SK-N-SH treated with all-trans-retinoic acid at 6 μM for 48 hours (cell line): ENCODE measurements at places on chromosomes 4 and X.

- no peak for ATAC-seq
Observed at GRCh38 chr4:107133965-107134653, 98.0 kb upstream of the DKK2 start.

GRCh38 chr4:115233600-115233999 is 120.2 kb upstream of the NDST4 start:
- no peak for ATAC-seq

- peak; percentile 91 for ATAC-seq
Observed at GRCh38 chrX:103356130-103356798, at the start of gene TCEAL9. TCEAL9 (plus strand) TSS chrX:103356506; CDS start chrX:103357685, 1,179 bp downstream.

- ATAC-seq = peak; percentile 55; the same call in 2 of the 3 replicates
Observed at GRCh38 chr4:10403633-10404445, 53.4 kb downstream of the ZNF518B start.

- no peak for ATAC-seq
Observed at GRCh38 chr4:126106658-126107057, 791.9 kb downstream of the FAT4 start.

DNA sequence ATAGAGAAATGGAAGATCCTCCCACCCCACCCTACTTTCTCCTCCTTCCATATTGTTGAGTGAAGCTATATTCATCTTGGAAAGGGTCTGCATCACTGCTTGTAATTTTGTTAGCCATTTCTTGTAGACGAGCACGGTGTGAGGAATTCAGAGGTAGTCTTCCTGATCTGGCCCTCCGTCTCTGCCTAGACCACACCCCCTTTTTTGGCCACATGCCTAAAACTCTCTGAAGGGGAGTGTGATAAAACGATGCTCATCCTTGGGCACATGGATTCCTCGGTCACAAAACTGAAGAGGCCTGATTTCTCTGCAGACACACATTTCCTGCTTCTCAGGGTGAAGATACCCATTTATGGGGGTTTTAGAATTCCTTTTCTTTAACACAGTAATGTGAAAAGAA is 182.8 kb downstream of the LARP7 start:
- ATAC-seq = no peak

DNA sequence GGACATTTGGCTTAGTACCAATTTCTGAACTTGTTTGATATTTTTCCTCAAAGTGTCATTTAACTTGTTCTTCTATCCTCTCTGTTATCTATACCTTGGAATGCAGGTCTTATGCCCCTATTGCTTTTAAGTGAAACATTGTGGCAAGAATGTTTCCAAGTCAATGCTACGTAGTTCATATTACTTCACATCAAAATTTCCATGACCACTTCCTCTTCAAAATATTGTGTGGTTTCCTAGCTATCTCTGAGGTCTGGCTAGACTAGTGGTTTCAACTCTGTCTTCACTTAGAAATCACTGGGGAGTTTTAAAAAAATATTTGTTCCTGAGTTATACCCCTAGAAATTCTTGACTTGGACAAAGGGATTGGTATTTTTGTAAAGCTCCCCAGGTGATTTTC is 20.2 kb upstream of the RASGEF1B start:
- ATAC-seq = no peak

DNA sequence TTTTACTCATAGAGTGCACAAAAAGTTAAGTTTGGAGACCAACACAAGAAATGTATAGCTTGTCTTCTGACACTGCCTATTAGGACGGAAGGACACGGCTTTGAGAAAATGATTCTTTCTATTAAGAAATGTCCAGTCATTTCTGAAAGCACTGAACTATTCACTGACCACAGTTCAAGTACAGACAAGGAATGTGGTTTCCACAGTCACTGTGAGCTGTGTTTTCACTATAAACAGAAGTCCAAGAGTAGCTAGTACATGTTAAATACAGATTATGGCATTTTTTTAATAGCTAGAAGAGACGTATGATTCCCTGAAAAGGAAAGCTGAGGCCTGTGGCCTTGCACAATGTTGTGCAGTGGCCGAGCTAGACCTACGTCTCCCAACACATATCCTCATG is 115.1 kb upstream of the GPM6A start:
- ATAC-seq = no peak

DNA sequence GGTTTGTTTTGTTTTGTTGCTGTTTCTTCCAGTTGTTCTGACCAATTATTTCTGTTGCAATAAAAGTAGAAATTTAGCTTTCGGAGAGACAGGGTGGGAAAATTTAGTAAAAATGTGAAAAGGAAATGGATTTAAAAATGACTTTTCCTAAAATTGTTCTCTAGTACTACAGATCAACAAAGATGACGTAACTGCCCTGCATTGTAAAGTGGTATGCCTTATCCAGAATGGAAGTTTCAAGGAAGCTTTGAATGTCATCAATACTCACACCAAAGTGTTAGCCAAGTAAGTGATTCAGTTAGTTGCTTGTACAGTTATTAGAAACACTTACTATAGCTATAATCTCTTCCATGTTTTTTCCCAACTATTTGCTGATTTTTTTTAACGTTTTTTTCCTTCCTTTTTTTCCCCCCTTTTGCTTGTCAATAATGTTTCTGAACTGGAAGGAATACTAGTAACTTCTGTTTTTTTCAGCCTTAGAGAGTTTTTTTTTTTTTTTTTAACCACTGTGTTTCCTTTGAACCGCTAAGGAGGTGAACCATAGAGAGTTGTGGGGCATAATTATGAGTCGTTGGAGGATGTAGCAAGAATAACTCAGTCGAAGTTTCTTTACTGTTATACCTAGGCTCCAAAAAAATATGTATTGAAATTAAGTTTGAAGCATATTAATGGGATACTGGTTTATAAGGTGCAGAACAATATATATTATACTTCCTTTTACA is 2.2 kb downstream of the SRP72 start:
- no peak for ATAC-seq

DNA sequence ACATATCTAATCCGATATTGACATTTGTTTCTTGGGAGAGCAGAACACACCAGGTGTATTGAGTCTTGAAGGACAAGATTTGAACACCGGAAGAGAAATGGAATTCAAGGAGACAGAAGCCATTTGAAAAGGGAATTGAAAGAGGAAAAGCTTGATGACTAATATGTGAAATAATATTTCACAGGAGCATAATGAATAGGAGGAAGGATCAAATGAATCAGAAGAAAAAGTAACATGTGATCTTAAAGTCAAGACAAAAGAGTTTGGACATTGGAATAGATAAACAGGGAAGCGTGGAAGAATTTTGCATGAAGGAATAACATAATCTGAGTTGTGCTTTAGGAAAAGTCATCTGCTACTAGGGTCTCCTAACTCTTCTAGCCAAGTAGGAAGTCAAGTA is 145.5 kb upstream of the PDHA2 start:
- no peak for ATAC-seq

DNA sequence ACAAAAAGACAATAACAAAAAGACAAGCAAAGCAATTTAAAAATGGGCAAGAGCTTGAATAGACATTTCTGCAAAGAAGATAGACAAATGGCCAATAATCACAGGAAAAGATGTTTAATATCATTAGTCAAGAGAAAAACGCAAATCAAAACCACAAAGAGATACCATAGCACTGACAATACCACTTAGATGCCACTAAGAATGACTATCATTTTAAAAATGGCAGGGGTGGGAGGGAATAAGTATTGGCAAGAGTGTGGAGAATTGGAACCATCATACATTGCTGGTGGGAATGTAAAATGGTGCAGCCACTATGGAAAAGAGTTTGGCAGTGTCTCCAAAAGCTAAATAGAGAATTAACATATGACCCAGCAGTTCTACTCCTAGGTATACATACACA is 15.1 kb upstream of the EXOC1 start:
- no peak for ATAC-seq

DNA sequence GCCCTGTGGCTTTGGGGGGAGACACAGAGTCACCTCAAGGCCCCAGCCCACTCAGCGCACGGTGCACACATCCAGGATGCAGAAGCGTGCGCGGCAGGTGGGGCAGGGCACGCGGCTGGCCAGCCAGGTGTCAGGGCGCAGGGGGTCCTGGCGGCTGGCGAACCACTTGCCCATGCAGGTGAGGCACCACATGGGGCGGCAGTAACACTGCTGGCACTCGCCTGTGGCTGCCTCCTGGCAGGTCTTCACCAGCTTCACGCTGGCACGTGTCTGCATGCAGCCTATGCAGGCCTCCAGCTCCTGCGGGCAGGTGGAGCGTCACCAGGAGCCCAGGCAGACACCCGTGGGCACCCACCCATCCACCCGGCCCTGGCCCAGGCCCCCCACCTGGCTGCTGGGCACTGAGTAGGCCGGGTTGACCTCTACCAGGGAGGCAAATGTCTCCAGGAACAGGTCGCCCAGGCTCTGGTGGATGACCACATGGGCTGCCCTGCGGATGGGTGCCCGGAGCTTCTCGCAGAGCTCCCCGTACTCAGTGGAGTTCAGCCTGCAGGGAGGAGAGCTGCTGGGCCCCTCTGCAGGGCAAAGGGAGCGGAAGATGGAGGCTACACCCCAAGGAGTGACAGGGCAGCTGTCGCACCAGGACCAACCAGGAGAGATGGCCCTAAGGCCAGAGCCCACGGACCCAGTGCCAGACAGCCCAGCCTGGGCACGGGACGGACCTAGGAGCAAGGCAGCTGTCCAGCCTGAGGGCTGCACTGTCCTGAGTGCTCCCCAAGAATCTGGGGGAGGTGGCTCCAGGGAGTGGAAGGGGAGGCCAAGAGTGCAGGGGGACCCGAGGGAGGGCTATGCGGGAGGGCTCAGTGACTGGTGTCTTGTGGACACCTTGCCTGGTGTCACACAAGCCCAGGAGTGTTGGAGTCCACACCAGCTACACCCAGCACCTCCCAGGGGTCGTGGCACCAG is 3.7 kb downstream of the TMEM129 start:
- ATAC-seq = no peak

GRCh38 chrX:41559235-41560052 is 112.3 kb downstream of the NYX start:
- peak; percentile 66 for ATAC-seq

DNA sequence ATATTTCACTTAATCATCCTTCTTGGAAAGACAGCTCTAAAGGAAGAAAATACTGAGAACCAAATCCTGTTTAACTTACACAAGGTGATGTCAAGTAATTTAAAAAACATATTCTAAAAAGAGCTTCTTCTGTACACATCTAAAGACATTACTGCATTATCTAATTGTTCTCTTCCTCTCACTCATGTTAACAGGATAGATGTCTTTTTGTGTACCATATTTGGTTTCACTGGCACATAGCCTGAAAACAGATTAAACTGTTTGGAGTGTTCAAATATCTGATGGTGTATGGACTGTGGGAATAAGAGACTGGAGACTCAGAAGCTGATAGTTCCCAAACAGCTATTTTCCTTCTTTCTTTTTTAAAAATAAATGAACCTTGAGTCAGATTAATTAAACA is 213.3 kb upstream of the MAB21L2 start:
- peak; percentile 47; the same call in 2 of the 3 replicates for ATAC-seq

DNA sequence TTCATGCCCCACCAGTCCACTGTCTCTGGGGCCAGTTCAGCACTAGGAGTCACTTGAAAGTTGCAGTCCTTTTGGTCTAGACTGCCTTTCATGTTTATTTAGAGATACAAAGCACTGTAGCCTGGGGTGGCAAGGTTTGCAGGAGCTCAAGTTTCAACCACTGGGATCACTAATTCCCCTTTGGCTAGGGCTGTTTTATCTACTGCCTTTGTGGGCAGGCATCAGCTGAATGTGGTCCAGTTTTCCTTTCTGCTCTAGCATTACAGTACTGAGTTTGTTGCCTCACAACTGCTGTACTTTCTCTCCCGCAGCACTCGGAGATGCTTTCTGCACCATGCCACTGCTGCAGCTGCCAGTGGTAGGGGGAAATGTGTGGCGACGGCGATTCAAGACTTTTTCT is 222.3 kb upstream of the HDX start:
- no peak for ATAC-seq

DNA sequence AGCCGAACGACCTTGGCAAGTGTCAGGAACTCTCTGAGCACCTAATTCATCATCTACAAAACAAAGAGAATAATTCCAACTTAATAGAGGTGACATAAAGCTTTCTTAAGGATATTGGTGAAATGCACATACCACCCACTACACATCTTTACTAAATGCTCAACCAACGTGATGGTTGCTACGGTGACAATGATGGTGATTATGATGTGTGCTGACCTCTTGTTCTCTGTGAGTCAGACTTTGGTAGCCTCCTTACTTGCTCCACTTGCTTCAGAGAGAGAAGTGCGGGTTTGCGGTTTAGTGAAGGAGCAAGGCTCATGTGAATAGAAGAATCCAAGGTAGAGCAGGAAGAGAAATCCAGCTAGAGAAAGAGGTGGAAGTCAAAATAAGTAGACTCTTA is 52.8 kb upstream of the CLNK start:
- no peak for ATAC-seq

DNA sequence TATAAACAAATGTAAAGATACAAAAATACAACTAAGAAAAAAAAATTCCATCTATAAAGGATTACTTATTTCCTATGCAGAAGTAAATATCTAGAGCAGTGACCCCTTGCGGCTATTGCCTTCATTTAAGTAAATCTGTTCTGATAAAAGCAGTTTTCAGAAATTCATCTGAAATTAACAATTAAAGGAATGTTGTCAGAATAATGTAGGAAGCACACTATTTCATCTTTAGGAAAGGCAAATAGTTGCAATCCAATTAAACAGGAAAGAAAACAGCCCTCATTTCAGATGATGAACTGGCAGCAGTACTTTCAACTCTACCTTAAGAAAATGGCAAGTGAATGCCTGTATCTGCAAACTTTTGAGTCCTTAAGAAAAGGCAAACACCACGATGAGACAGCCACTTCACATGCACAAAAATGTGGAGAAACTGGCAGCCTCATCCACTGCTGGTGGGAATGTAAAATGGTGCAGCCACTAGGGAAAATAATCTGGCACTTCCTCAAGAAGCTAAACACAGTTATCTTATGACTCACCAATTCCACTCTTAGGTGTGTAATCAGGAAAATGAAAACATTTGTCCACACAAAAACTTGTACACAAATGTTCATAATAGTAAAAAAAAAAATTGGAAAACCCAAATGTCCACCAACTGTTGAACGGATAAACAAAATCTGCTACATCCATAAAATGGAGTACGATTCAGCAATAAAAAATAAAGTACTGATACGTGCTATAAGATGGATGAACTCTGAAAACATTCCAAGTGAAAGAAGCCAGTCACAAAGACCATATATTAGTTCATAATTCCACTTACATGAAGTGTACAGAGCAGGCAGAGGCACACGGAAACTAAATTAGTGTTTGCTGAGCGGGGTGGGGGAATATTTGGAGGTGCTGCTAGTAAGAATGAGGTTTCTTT is 2.0 kb upstream of the THAP9 start:
- ATAC-seq = no peak
